ENCODE measurements at places on chromosomes 2 and 18.

DNA sequence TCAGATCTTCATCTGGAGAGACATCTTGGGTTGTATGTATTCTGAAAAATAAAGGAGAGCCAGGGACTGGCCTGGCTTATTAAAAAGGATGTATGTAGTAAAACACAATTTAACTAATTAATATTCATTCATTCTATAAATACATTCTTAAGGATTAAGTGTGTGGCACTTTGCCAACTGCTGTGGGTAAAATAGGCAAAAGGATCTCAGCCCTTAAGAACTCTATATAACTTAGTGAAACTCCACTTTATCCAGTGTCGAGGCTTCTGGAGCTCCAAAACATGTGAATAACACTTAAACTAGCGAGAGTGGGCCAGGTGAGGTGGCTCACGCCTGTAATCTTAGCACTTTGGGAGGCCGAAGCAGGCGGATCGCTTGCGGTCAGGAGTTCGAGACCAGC is 7.7 kb upstream of the STK39 start:
- DNase-seq, result no peak

DNA sequence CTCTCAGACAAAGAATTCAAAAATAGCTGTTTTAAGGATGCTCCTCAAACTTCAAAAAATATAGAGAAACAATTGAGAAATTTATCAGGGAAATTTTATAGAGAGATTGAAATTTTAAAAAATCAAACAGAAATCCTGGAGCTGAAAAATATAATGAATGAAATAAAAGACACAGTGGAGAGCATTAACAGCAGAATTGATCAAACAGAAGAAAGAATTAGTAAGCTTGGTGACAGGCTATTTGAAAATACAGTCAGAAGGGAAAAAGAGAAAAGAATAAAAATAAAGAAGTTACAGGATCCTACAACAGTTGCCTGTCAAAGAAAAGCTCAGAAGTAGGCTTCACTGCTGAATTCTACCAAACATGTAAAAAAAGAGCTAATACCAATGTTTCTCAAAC is 293.8 kb upstream of the VWC2L start:
- DNase-seq, result no peak

DNA sequence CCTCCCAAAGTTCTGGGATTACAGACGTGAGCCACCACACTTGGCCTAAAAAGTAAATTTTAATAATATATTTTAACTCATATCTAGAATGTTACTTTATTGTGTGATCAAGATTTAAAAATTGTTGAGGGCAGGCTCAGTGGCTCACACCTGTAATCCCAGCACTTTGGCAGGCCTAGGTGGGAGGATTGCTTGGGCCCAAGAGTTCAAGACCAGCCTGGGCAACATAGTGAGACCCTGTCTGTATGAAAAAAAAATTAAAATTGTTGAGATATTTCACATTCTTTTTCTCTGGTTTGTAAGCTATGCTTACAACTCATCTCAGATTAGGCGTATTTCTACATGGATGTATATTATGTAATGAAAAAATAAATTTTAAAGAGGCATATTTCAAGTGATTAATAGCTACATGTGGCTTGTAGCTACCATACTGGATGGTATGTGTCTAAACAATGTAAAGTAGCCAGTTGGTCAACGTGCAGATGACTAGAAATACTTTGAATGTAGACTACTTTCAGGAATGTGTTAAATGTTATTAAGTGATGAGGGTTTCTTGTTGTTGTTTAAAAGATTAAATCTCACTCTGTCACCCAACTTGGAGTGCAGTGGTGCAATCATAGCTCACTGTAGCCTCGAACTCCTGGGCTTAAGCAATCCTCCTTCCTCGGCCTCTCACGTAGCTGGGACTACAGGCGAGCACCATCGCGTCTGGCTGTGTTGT is 5.9 kb downstream of the RAB10 start:
- no peak for DNase-seq

GRCh38 chr2:109256921-109257320 is 127.9 kb downstream of the SH3RF3 start:
- DNase-seq, result no peak

- DNase-seq, result no peak
Observed at GRCh38 chr2:28486526-28486925, 9.3 kb upstream of the PLB1 start.

GRCh38 chr2:240205348-240205747 is 64.9 kb upstream of the OTOS start:
- no peak for DNase-seq

DNA sequence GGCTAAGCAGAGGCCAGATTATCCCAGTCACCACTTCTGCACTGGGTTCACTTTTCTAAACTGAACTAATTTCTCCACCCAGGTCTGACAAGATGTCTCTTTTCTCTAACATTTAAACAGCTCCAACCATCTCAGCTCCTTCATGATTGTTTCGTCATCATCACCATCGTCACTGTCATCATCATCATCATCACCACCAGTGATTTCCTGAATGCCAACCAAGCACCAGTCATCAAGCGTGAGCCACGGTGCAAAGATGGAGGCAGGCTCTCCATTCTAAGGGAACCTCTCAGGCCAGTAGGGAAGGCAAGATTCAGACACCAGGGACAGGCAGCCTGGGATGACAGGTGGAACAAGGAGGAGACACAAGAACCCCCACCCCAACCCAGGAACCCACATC is 25.5 kb upstream of the TMBIM1 start:
- DNase-seq, result no peak

DNA sequence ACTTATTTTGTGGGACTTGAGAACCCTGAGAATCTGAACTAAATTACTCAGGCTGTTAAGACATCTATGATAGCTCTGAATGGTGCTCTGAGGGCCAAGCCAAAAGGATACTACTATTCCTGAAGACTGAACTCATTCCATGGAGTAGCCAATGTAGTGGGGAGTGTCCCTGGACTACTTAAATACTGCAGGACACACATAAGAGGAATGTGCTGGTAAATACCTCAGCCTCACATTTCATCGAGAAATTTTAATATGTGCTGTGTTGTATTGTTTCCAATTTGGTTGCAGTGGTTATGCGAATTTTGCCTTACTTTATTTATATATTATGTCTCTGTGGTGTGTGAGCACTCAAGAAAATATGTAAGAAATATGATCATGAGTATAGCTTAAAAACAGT is 264.4 kb upstream of the FIGN start:
- no peak for DNase-seq

GRCh38 chr2:218260166-218260565 is 649 bp upstream of the GPBAR1 start:
- DNase-seq, result no peak

GRCh38 chr18:68564351-68564750 is 150.6 kb downstream of the TMX3 start:
- DNase-seq, result peak; percentile 18

DNA sequence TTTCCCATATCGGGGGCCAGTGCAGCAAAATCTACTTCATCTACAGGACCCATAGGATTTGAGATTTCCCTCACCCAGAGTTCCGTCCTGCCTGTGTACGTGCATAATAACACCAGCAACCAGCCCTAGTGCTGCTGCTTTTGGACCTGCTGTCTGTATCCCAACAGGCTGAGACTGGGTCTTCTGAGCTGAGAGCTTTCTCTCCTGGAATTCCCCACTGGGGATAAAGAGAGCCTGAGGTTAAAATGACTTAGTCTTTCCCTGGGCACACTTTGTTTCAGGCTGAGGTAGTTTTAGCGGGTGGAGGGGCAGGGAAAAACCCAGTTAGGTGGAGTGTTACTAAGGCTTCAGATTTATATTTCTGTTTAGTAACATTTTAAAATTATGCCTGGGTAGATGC is 62.5 kb downstream of the SERTAD2 start:
- DNase-seq, result no peak

DNA sequence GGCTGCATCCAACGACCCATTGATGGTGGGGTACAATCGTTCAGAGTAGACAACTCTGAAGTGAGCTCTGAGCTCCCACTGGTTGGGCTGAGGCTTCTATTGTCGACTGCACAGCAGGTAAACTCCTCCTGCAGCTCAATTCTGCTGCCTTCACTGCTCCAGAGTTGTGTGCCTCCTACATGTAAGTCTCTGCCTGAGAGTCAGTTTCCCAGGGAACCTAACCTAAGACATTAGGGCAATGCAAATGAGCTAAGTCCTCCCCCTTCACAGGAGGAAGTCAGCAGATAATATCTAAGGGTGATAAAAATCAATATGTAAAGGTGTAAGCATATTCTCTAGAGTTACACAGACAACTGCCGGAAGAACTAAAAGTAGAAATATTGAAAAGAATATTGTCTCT is 22.5 kb upstream of the ACYP2 start:
- DNase-seq, result peak; percentile 73

DNA sequence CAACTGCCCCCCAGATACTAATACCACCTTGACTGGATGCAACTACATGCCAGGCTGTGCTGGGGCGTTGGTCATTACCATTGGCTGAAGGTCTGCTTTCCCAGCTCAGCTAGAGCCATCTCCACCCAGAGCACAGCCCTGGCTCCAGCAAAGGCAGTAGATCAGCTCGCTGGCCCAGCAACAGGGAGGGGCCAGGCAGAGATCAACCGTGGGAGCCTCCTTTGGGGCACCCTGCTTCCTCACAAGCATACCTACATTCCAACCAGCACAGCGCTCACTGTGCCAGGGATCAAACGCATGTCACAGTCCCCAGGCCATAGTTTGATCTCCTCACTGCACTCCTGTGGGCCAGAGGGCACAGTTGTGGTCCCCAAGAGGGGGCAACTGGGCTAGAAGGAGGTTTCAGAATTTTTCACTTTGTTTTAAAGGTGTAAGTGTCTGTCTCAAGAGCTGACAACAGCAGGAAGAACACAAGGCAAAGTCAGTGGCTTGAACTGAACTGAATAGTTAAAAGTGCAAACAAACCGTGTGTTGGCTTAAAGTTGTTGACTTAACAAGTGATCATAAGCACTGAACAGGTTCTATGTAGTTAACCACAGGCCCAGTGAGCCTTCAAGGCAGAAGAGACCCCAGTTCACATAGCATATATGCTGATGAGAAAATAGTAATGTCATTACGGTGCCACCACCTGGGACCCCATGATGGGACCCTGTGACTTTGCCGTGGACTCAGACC is 70.1 kb upstream of the BZW1 start:
- peak; percentile 37 for DNase-seq

GRCh38 chr2:149004836-149005235 is 33.7 kb upstream of the LYPD6B start:
- DNase-seq, result no peak

DNA sequence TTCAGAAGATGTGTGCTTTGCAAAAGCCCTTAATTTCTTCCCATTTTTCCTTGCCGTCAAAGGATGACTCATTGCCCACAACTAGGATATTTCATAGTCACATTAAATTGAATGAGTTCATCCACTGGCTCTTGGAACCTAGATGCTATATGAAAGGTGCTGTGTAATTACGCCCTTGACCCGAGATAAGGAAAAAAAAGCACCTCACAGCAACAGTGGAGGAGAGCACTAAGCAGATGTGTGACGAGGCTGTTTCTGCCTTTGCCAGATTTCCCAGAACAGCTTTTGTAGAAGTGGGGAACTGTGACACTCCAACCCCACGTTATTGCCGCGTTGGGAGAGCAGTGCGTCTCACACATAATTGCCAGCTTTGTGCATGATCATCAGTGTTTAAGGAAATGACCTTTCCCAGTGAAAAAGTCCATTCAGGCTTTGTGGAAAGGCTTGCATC is 33.3 kb upstream of the TMEM87B start:
- no peak for DNase-seq
